PC-9 (cell line): ENCODE measurements at places on chromosomes 11 and 22. TPM values are rescaled to one million over a fixed set of nuclear protein-coding genes. Genes with fewer than 3 reads are reported as not detected.

- H3K4me3 ChIP-seq, result peak overlapping the region; percentile 81
- H3K4me1 ChIP-seq, result peaks cover 45% of the 10 kb centered on the region
- H3K27me3 ChIP-seq, result no peaks in the 10 kb centered on the region
- H3K36me3 ChIP-seq, result peaks cover 65% of the 10 kb centered on the region
- DNase-seq, result peak; percentile 62
Observed at GRCh38 chr11:93740031-93740729, 1.1 kb downstream of the TAF1D start.

The KCNK7 gene
- 2.1 TPM in 1 of 2 replicates, not detected in the other for total RNA-seq

DNA sequence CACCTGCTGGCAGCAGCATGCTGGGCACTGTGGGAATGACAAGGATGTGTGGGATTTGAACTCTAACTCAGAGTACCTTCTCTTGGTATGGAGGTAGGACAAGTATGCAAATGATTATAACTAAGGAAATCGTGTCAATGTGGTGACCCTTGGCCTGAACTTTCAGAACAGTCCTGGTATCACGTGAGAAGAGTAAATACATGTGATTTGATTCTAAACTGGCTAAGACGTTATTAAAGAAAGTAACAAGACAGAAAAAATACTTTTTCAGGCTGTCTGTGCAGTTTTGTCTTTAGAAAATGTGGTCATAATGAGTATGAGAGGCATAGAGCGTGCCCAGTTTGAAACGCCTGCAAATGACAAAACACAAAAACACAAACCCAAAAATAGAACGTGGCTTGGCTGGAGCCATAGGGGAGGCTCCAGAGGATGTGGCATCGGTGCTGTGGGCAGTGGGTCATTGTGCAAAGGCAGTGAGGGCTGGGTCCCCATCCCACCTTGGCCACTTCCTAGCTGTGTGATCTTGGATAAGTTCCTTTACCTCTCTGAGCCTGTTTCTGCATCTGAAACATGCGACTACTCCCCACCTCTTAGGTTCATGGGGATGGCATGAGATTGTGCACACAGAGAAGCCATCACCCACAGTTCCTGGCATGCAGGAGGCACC is 18.4 kb upstream of the IL2RB start:
- H3K4me1 ChIP-seq, result peaks cover 9% of the 10 kb centered on the region; the same call in 1 of the 2 replicates
- H3K36me3 ChIP-seq, result no peaks in the 10 kb centered on the region
- no peak for DNase-seq
- no peak overlapping the region for H3K4me3 ChIP-seq

DNA sequence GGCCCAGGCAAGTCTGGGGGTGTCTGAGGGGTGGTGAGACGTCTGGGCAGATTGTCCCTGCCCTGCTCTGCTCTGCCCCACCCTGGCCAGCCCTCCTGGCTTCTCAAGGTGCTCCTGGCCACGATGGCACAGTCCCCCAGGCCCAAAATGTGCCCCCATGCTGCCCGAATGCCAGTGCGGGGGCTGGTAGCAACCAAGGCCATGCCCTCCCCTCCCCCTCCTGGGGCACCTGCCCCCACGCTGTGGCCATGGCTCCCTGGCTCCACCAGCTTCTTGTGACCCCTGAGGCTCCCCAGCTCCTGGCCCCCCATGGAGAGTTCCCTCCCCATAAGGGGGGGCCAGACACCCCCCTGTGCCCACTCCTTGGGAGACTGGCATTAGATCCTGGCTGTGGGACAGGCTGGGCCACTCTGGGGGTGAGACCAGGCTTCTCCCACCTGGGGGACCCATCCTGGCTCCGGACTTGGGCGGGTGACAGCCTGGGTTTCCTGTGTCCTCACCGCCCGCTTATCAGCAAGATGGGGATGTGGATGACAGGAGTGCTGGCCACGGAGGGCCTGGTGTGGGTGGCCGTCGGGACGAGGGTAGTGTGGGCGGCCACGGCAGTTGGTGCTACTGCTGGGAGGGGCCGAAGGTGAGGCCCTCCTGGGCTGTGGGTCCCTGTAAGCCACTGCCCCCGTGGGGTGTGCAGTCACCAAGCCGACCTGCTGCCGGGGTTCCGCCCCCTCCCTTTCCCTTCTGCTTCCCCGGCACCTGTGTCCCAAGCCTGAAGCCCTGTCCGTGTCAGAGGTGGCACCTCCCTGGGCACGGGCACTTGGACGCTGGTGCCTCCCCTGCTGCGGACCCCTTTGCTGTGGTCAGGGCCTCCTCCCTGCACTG is 15.9 kb upstream of the MUC6 start:
- no peaks in the 10 kb centered on the region for H3K27me3 ChIP-seq
- no peak overlapping the region for H3K4me3 ChIP-seq
- no peak overlapping the region for H3K27ac ChIP-seq
- H3K4me1 ChIP-seq, result no peaks in the 10 kb centered on the region
- H3K36me3 ChIP-seq, result no peaks in the 10 kb centered on the region
- no peak for DNase-seq

- H3K4me1 ChIP-seq, result no peaks in the 10 kb centered on the region
- no peak overlapping the region for H3K4me3 ChIP-seq
- H3K36me3 ChIP-seq, result no peaks in the 10 kb centered on the region
- peaks cover 5% of the 10 kb centered on the region; the same call in 1 of the 2 replicates for H3K27me3 ChIP-seq
- no peak overlapping the region for H3K27ac ChIP-seq
- DNase-seq, result no peak
Observed at GRCh38 chr11:124551987-124552386, 8.5 kb upstream of the OR8B12 start.

The DGCR6 gene
- 0.63 and 1.4 TPM in 2 replicates for total RNA-seq

- H3K27ac ChIP-seq, result peak overlapping the region; percentile 42
- peaks cover 23% of the 10 kb centered on the region for H3K36me3 ChIP-seq
- H3K4me1 ChIP-seq, result peaks cover 32% of the 10 kb centered on the region
- DNase-seq, result no peak
Observed at GRCh38 chr11:83192606-83193245, 786 bp upstream of the ANKRD42 start.

- H3K4me3 ChIP-seq, result no peak overlapping the region
- no peaks in the 10 kb centered on the region for H3K27me3 ChIP-seq
- no peaks in the 10 kb centered on the region for H3K4me1 ChIP-seq
- DNase-seq, result no peak
- no peaks in the 10 kb centered on the region for H3K36me3 ChIP-seq
- H3K27ac ChIP-seq, result no peak overlapping the region
Observed at GRCh38 chr11:130490682-130491449, 42.4 kb downstream of the ADAMTS15 start.

- peaks cover 16% of the 10 kb centered on the region for H3K4me1 ChIP-seq
- H3K27ac ChIP-seq, result no peak overlapping the region
- no peaks in the 10 kb centered on the region for H3K27me3 ChIP-seq
- H3K4me3 ChIP-seq, result no peak overlapping the region
- DNase-seq, result no peak
Observed at GRCh38 chr22:46337870-46338269, 2.4 kb downstream of the TRMU start.

DNA sequence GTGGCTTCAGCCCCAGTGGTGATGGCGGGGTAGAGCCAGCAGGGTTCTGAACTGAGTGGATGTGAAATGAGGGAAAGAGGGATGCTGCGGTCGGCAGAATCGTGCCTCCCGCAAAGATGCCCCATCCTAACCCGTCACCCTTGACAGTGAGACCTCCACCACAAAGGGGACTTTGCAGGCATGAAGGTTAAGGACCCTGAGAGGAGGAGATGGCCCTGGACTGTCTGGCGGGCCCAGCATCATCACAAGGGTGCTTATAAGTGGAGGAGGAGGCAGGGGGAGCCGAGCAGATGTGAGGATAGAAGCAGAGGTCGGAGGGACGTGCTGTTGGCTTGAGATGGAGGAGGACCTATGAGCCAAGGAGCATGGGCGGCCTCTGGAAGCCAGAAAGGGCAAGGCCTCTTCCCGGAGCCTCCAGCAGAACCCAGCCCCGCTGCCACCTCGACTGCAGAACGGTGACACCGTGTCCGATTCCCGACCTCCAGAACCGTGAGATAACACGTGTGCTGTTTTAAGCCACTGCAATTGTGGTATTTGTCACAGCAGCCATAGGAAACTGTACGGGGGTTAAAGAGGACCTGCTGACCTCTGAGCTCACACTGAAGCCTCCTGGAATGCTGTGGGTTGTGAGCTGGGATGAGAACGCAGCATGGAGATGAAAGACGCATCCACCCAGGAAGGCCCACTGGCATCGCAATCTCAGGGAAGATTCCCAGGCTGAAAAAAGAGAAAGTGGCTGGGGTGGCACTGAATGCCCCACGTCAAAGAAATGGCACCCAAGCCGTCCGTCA is 10.9 kb downstream of the LINC01488 start:
- DNase-seq, result no peak
- peaks cover 25% of the 10 kb centered on the region for H3K27me3 ChIP-seq
- no peak overlapping the region for H3K4me3 ChIP-seq
- H3K4me1 ChIP-seq, result peaks cover 12% of the 10 kb centered on the region
- H3K27ac ChIP-seq, result no peak overlapping the region
- H3K36me3 ChIP-seq, result no peaks in the 10 kb centered on the region

DNA sequence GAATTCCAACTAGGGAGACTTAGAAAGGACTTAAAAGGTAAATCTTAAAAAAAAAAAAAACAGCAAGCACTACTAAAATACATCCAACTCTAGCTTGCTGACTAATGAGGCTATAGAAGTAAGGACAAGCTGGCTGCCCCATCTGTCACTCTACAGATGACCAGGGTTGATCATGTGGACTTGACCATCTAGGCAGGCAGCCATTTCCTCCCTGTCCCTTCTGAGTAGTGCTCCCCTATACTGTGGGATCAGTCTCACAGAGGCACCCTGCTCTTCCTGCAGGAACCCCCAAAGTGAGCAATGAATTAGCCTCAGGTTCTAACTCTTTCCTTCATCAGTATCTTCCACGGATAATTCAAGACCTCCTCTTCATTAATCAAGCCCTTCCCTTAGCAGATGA is 12.3 kb downstream of the SLC1A2 start:
- no peaks in the 10 kb centered on the region for H3K27me3 ChIP-seq
- H3K27ac ChIP-seq, result no peak overlapping the region
- H3K4me3 ChIP-seq, result no peak overlapping the region
- no peaks in the 10 kb centered on the region for H3K36me3 ChIP-seq
- no peaks in the 10 kb centered on the region for H3K4me1 ChIP-seq

The KLHL35 gene
- 11.1 and 18.9 TPM in 2 replicates for total RNA-seq

- H3K4me3 ChIP-seq, result peak overlapping the region; percentile 38; the same call in 1 of the 2 replicates
- H3K36me3 ChIP-seq, result peaks cover 24% of the 10 kb centered on the region
- H3K4me1 ChIP-seq, result peaks cover 97% of the 10 kb centered on the region
- peak overlapping the region; percentile 92 for H3K27ac ChIP-seq
- no peaks in the 10 kb centered on the region for H3K27me3 ChIP-seq
Observed at GRCh38 chr11:62555464-62556107, 9.0 kb upstream of the AHNAK start.

The DDTL gene
- total RNA-seq, result not detected in 2 replicates

The IGLL1 gene
- total RNA-seq, result not detected in 2 replicates

The MRPL23 gene
- 66.4 and 76.3 TPM in 2 replicates for total RNA-seq

The FOLR3 gene
- not detected in 2 replicates for total RNA-seq

The TNNT3 gene
- total RNA-seq, result 0.60 TPM in 1 of 2 replicates, not detected in the other

DNA sequence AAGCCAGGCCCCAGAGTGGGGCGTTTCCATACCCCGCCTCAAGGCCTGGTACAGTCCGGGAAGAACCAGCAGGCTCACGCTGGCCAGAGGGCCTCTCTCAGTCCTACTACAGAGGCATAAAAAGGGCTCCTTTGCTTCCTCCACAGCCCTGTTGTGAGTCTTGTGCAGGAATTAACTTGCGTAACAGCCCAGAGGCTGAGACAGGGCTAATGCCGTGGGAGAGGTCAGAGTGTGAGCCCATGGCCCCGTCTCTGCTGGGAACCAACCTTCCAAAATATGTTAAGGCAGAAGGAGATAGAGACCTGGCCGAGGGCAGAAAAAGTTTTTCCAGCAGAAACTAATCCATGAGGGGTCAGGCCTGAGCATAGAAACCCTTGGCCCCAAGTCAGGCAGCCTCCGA is 19.9 kb upstream of the TMEM184B start:
- H3K27ac ChIP-seq, result peak overlapping the region; percentile 94
- no peak for DNase-seq
- no peak overlapping the region for H3K4me3 ChIP-seq
- peaks cover 31% of the 10 kb centered on the region for H3K36me3 ChIP-seq

DNA sequence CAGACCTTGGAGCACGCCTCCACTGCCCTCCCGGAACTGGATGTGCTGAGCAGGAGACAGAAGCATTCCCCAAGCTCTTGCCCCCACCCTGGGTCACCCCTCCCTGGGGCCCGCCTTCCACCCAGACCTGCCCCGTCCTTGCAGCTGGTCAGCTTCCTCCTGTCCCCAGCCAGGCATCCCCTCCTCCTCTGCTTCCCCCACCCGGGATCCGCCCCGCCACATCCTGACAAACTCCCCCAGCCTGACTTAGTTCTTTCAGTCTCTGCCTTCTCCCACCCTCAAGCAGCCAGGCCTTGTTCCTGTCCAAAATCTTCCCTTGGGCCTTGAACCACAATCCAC is 1.1 kb upstream of the PLXNB2 start:
- H3K27me3 ChIP-seq, result no peaks in the 10 kb centered on the region
- peaks cover 27% of the 10 kb centered on the region for H3K4me1 ChIP-seq
- DNase-seq, result no peak
- H3K4me3 ChIP-seq, result no peak overlapping the region
- no peak overlapping the region for H3K27ac ChIP-seq

DNA sequence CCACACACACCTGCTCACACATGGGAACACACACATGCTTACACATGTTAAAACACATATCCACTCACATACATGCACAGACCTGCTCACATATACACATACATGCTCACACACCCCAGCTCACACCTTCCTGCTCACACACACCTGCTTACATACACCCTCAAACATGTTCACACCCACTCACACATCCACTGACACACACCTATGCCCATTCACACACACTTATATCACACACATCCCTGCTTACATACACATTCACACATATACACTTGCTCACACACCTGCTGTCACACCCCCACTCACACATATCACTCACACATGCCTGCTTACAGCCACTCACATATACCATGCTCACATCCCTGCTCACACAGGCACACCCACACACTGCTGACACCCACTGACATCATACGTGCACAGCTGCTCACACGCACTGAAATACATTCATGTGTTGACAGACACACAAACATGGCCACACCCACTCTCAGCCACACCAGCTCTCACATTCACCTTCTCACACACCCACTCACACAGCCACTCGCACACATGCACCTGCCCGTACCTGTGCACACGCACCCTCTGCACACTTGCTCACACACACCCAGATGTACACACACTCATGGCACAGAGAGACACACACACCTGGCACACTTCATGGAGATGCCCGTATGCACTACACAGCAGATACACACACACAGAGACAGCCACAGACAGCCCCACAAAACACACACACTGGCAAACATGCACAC is 5.7 kb upstream of the MYBPC3 start:
- DNase-seq, result peak; percentile 26
- H3K4me3 ChIP-seq, result no peak overlapping the region
- H3K36me3 ChIP-seq, result no peaks in the 10 kb centered on the region

The OR6T1 gene
- not detected in 2 replicates for total RNA-seq

DNA sequence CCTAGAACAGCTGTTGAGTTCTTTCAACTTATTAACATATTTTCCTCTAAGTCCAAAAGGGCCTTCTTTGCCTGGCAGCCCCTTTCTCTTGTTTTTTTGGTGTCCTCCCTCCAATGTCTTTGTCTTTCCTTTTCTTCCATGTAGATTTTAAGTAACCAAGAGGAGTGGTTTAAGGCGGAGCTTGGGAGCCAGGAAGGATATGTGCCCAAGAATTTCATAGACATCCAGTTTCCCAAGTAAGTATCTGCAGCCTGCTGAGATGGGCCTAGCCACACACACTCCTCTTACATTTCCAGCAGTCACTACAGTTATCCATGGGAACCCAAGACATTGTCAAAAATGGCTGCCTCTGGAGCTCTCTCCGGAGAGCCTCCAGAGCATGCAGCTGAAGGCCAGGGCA is 4.5 kb upstream of the TMA7B start:
- H3K27me3 ChIP-seq, result peaks cover 38% of the 10 kb centered on the region
- no peak overlapping the region for H3K27ac ChIP-seq
- H3K4me3 ChIP-seq, result no peak overlapping the region
- no peaks in the 10 kb centered on the region for H3K36me3 ChIP-seq
- no peak for DNase-seq
- no peaks in the 10 kb centered on the region for H3K4me1 ChIP-seq
